Fibroblast of skin of left quadriceps (primary cell): ENCODE measurements at places on chromosomes 4 and X.

GRCh38 chrX:2707334-2707760 is 16.3 kb downstream of the CD99 start:
- DNase-seq, result peak; percentile 81

- no peak for DNase-seq
Measured at GRCh38 chrX:133473451-133473850, 58.2 kb upstream of the GPC4 start.

DNA sequence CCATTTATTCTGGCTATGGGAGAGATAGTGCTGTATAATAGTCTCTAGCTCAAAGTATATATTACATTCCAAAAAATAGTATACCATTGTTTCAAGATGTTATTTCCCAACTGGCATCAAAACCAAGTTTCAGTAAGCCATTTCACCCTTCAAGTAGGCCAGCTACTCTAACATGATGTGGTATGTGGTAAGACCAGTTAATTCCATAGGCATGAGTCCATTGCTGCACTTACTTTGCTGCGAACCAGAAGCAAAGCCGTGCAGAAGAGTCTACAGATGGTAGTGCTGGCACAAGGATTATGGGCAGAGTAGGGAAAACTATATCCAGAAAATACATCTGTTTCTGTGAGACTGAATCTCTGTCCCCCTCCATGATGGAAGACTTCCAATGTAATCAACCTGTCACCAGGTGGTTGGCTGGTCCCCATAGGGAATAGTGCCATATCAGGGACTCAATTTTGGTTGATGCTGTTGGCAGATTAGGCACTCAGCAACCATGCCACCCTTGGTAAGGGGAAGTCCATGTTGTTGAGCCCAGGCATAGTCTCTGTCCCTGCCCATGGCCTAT is 49.8 kb upstream of the HSD17B10 start:
- no peak for DNase-seq

GRCh38 chrX:118495061-118495921 is at the start of gene DOCK11:
Gene DOCK11 (plus strand): TSS chrX:118495815. CDS start chrX:118495972, 157 bp downstream.
- DNase-seq, result peak; percentile 75

DNA sequence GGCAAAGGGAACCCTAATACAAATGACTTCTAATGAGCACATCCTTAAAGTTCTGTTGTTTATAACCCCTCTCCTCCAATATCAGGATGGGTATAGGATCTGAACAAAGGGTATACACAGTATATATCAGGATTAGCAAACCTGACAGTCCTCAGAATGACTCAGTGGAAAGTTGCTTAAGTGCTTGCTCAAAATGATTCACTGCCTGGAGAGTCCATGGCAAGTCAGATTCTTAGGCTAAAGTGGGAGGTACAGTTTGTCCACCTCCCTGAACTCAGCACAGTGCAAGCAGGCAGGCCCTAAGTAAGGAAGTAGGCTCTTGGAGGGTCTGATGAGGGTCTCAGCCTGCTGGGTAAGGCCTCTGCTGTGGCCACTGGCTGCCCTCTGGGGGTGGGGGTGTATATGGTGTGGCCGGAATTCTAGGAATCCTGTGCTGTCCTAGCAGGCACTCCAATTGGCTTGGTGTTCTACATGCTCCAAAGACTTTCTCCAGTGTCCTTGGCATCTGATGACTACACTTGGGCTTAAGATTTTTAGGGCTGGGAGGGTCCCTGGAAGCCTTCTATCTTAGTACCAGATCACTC is 54.3 kb downstream of the CHRDL1 start:
- peak; percentile 14 for DNase-seq
